ENCODE measurements at places on chromosomes 5 and 9. TPM values are rescaled to one million over a fixed set of nuclear protein-coding genes. Genes with fewer than 3 reads are reported as not detected.

GRCh38 chr5:173963182-173963838 is 25.7 kb upstream of the C5orf47 start:
- DNase-seq, result peak; percentile 48

DNA sequence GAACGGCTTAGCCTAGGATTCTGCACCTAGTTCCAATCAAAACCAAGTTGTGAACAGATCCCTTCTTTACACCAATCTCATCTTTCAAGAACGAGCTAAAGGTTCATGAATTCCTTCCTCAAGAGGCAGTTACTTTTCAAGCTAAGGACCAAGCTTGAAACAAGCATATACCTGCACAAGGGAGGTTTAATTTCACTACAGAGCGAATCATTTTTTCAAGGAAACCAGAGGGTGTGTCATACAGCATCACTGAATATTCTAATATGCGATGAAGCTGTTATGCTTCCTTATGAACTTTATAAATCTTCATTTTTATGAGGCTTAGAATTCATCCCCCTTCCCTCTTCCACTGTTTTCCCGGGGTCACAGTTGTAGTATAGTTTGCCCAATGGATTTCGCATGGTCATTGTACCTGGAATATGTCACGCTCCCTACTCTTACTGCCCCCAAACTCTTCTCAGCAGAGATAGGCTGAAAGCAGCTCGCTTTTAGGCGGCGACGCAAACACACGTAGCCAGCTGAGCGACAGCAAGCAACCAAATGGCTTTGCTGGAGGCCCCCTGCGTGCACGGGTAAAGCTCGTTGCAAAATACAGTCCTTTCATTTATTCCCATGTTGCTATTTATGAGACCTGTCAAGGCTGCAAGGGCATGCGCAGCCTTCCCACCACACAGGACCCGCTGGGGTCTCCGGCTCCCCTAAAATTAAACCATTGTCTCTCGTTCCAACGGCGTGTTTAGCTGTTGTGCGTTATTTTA is 832 bp downstream of the LMBRD2 start:
- peak; percentile 55 for DNase-seq

DNA sequence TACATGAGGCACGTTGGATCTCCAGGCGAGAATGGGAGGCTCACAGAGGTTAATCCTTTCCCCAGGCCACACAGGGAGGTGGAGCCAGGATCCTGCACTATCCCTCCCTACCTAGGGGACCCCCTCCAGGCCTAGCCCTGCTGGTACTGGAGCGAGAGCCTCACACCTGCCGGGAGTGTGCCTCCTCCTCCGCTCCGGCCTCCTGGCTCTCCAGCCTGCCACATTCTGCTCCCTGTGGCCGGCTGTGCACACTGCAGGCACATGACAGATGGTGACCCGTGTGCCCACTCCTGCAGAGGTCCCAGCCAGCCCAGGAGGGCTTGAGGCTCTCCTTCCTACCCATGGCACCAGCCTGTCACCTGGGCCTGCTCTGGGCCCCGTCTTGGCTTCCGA is 93.4 kb downstream of the RXRA start:
- no peak for DNase-seq

DNA sequence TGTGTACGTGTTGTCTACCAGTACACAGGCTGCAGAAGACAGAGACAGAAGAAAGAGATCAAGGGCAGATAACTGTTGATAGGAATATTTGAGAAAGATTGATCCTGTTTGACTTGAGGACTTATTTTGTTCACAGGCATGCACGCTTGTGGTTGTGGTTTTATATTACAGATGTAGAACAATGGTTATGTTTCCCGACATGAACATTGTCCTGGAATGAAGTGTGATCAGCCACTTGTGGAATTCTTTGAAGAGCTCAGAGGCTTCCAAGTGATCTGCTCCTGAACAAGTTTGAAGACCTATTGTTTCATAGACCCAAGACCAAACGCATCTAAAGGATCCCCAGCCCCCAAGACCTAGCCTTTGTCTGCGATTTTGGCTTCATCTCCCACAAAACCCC is 13.7 kb downstream of the TEX53 start:
- DNase-seq, result no peak

DNA sequence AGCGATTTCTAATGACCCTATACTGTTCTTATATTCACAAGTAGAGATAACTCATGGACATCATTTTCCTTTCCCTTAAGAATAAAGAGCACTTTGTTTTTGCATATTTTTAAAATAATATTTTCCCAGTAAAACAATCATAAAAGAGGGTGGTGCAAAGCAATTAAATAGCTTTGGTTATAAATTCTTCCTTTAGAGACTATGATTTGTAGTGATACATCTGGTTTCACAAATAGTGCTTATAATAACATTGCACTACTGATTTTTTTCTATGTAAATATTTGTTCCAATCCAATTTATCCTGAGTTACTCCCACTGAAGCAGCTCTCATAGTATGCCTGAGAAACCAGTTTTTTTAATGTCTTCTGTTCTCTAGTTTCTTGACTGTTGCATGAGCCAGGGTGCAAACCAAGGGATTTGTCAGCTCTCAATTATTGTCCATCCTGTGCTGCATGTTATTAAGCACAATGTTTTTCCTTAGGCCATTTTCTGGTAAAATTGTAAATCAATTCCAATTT is 74.7 kb downstream of the LURAP1L start:
- DNase-seq, result no peak

- no peak for DNase-seq
Measured at GRCh38 chr5:39675676-39676075, 250.9 kb upstream of the DAB2 start.

Gene ZNF366
- total RNA-seq, result 0.96 TPM

Measured in umbilical cord (tissue), 2 donors.